ENCODE measurements at places on chromosomes 4 and X.

DNA sequence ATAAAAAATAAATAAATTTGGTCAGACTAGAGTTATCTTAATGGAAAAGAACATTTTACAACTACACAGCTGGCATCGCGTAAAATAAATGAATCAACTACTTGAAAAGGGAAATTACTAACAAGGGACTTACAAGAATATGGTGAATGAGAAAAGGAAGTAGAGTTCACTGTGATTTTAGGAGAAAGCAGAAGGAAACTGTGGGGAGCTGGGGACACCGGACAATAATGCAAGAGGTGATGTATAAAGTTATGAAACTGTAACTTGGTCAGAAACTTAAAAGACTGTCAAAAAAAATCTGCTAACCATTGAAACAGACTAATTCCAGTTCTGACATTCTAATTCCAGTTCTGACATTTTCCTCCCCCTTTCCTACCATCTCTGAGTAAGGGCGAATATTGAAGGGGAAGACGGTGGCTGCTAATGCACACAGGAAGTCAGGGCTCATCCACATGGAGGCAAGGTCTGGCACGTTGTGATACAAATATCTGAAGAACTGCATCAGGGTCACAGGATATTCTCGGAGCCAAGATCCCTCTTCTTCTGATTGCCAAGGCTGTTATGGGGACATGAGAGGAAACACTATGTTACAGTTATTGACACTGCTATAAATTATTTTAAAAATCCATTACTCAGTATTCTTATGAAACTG, 170.5 kb downstream of the CDS1 start:
- DNase-seq, result peak; percentile 14

GRCh38 chrX:28491941-28492340, 95.3 kb upstream of the IL1RAPL1 start:
- no peak for DNase-seq

DNA sequence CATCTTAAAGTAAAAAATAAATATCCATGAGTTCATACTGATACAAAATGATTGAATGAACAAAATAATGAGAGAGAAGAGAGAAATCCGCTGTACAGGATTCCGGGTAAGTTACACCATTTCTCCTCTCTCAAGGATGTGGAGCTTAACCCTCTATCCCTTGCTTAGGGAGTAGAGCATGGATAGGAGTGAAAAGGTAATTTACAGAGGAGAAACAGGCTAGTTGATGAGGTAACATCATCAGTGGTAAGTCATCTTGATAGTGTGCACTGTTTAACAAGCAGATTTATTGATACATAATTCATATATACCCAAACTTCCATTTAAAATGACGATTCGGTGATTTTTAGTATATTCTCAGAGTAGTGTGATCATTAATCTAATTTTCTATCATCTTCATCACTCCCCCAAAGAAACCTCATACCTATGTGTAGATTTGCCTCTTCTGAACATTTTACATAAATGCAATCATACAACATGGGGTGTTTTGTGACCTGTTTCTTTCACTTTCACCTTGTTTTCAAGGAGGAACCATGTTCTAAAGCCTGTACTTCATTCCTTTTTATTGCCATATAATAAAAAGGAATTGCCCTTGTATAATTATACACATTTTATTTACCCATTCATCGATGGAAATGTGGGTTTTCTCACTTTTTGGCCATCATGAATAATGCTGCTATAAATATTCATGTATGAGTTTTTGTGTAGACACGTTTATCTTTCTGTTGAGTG, 34.8 kb downstream of the F11 start:
- no peak for DNase-seq

GRCh38 chr4:166366012-166366411, 493.0 kb downstream of the TLL1 start:
- DNase-seq, result no peak

DNA sequence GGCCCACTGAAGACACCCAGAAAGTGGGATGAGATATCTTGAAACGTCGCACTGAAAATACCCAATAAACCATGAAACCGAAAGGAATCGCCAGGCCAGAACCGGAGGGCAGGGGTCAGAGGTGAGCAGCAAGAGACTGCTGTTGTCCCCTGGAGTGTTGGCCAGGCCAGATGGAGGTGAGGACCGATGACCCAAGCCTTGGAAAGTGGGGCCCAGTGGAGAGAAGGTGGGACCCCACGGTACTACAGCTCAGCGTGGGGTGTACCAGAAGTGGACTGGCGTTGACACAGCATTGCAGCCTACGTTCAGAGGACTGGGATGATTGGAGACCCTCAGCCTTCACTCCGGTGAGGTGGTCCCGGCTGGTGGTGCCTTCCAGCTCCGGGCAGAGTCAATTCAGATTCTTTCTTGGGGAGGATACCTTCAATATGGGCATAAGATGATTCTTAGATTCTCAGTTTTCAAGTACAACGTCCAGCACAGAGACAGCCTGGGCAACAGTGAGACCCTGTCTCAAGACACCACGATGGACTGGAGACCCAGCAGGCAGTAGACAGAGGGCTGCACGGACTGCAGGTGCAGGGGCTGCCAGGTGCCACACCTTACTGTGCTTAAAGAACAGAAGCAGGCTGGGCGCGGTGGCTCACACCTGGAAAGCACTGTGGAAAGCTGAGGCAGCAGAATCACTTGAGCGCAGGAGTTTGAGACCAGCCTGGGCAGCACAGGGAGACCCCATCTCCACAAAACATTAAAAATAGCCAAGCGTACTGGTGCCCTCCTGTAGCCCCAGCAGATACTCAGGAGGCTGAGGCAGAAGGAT, 23.3 kb downstream of the MAEA start:
- DNase-seq, result no peak

DNA sequence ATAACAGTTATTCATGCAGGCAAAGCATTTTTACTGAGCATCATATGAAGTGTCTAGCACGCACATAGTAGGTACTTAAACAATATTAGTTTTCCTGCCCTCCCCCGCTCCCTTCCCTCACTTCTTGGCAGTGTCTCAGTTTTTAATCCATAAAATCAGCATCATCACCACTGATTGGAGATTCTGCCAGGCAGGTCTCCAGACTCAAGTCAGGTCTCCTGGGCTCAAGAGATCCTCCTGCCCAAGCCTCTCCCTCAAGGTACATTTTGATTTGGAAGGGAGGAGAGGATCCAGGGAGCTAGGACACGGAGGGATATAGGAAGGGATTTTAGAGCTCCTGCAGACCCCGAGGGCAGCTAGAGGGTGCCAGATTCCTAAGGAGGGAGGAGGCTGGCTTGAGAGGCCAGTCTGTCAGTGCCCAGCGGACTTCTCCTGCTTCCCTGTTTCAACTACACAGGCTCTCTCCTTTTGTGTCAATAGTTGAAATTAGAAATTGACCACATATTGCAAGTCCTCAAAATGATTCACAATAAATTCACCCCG, 4.4 kb upstream of the FAT1 start:
- no peak for DNase-seq

DNA sequence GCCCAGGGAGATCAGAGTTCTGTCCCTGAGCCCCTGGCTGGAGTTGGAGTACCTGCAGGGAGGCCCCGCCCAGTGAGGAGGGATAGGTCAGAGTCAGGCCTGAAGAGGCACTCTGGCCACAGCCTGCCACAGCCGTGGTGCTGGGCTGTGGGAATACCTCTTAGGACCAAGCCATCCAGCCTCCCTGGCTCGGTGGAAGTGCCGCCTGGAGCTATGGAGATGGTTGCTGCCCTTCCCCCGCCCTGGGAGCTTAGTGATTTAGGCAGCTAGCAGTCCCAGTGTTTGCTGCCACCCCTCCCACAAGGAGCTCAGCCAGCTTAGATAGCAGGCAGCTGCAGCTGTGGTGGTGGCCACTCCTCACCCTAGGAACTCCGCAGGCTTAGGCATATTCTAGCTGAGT, 446.3 kb upstream of the GNPDA2 start:
- DNase-seq, result no peak

GRCh38 chr4:186725469-186726425, 2.1 kb upstream of the FAT1 start:
- no peak for DNase-seq

DNA sequence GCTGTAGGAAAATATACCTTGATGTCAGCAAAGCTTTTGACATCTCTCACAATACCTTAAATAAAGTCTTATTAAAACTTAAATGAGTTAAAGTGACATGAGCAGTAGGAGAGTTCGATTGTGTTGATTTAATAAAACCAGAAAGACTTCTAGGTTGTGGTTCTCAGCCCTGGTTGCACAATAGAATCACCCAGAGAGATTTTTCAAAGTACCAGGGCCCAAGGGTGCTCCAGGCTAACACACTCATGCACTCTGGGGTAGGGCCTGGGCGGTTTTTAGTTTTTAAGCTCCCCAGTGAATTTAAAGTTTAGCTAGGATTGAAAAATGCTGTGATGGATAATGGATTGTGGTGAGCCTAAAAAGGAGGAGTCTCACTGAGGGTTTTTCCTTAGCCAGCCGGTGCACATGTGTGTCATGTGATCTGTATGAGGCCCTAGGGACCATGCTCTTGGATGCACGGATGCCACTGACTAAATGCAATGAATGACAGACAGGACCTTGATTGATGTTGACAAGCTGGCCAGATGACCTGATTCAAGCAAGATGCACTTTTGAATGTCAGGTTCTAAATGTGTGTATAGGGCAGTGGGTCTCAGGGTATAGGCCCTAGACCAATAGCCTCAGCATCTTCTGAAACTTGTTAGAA, 185.0 kb downstream of the PTTG2 start:
- no peak for DNase-seq

DNA sequence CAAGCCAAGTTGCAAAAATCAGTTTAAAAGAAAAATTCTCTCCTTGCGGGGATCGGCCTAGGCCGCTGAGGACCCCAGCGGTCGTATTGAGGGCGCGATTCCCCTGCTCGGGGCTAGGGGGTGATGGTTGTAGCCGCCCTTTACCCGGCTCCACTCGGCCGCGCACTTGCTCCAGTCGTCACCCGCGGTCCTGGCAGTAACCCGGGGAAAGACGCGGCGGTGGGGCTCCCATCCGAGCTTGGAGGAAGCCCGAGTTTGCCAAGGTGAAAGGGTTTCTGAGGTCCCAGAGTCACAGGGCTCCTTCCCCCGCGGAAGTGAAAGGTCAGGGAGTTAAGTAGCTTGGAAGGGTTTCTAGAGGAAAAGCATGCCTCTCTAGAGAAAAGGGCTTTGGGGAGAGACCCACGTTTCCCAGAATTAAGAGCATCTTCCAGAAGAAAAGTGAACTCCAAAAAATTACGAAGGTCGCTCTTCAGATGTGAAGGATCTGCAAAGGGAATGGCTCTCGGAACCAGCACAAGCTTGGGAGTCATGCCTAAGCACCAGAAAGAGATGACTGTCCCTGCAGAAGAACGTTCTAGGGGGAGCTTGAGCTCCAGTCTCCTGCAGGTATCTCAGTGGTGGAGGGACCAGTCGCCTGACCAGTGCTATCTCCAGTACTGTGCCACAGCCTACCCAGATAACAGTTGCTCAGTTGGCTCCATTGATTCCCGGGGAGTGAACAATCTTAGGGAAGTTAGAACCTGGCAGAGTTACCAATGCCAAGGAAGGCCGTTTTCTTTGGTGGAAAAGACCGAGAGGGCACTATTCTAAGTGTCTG, 875 bp downstream of the LAP3 start:
- no peak for DNase-seq

DNA sequence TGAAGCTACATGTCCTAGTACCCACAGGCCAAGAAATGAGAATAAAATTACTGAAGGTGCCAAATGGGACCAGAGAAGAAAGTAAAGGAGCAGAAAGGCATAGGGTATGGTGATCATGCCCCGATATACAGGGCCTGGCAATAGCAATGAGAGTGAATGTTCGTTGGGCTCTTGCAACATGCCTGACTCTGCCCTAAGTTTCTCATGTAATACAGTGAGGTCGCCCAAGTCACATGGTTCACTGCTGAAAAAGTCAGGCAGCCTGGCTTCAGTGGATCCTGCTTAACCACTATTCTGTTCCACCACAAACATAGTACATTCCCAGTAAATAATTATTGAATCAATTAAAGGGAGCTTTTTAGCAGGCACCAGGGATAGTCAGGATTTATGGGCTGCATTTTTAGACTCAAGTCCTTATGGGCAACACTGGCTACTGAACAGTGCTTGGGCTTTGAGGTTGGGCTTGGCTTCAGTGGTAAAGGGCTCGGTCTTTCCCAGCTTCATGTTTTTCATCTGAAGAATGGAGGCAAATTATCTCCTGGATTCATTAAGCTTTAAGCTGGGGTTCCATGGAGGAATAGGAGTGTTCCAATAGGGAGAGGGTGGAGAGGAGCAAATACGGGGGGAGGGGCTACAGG, 67.1 kb upstream of the ZNF518B start:
- no peak for DNase-seq

- DNase-seq, result no peak
Measured at GRCh38 chr4:3330707-3331106, 37.9 kb downstream of the RGS12 start.

DNA sequence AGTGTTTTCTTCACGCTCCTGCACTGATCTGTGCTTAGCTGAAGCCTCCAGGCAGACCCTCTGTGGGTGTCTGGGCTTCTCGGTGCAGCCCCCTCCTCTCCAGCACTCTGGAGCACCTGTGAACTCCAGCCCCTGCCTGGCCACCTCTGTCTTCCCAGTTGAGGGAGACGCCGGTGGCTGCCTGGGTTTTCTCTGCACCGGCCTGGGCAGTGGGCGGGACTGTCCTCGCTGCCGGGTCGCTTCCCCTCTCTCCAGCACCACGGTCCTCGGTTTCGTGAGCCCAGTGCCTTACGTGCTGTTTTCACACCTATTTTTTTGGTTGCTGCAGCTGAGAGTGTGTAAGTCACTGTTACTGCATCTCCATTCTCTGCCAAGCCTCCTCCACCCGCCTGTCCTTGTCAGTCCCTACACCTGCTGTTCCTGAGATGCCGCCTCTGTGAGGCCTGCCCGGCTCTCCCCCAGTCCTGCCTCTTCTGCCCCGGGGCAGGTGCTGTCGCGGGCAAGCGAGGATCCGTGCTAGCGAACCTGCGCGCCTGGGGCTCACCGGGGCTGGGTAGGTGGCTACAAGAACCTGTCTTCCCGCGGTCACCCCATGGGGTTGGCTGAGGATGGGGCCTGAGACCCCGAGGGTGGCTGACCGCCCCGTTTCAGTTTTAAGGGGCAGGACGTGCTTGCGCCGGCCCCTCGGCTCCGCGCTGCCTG, 2.4 kb upstream of the FGFRL1 start:
- peak; percentile 21 for DNase-seq

DNA sequence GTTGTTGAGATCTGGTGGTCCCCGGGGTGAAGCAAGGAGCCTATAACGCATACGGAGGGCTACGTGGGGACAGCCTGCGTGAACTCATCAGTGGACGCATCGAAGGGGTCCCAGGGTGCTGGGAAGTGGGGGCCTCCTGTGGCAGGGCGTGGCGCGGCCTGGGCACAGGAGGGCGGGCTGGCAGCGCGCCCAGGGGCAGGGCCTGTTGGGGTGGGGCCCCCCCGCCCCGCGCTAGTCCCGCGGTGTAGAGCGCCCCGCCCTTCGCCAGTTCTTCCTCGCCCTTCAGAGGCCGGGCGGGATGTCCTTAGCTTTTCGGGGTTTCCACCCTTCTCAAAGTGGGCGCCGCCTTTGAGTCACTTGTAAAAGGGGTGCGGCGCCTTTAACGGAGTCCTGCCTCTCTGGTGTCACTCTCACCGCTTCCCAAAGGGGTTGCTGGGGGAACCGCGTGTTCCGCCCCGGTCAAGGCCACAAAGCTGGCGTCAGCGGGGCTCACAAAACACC, 632 bp downstream of the PLP2 start:
- peak; percentile 76 for DNase-seq

GRCh38 chr4:144208074-144208473, 67.6 kb upstream of the GYPA start:
- DNase-seq, result no peak
